ENCODE measurements at places on chromosomes 3 and 15.

DNA sequence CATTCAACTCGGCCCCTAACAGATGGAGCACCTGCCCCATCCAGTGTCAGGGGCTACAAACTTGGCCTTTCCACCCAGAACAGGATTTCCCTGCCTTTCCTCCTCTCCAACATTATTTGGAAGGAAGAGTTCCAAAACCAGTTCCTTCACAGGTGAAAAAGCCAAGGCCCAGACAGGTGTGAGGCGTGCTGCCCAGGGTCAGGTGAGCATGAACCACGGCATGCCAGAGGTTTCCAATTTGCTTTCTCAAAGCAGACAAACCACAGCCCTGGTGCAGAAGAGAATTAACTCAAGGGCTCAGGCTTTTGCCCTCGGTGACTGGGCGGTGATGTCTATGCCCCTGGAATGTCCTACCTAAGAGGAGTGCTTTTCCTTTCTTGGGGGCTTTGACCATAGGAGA lies 43.2 kb downstream of the LDHAL6B start:
- H3K4me3 ChIP-seq: no peak overlapping the region
- no peak overlapping the region for H3K27ac ChIP-seq
- no peaks in the 10 kb centered on the region for H3K27me3 ChIP-seq
- H3K36me3 ChIP-seq: peaks cover 5% of the 10 kb centered on the region
- no peak for DNase-seq

DNA sequence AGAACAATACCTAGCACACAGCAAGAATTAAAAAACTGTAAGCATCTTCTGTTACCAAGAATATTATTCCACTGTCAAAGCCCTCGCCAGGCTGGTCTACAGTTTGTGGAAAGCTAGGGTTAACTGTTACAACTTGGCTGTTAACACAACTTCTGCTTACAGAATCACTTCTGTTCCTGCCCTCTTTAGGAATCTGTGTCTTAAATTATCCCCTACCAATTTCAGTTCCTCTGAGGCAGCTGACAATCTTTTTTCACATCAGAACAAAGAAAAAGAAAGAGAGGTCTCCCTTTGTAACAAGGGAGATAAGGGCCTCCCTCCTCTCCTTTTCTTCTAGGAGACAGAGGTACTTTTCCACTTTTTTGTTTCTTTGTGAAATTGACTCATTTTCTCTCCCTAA lies 188.9 kb downstream of the FMN1 start:
- no peak overlapping the region for H3K4me3 ChIP-seq
- DNase-seq: no peak
- no peaks in the 10 kb centered on the region for H3K27me3 ChIP-seq
- peak overlapping the region; percentile 53 for H3K27ac ChIP-seq
- H3K36me3 ChIP-seq: peaks cover 17% of the 10 kb centered on the region

- H3K27ac ChIP-seq: no peak overlapping the region
- peaks cover 15% of the 10 kb centered on the region for H3K27me3 ChIP-seq
- no peak for DNase-seq
- H3K36me3 ChIP-seq: no peaks in the 10 kb centered on the region
- peaks cover 54% of the 10 kb centered on the region for H3K4me1 ChIP-seq
These were observed 216.8 kb downstream of the RPLP1 start for GRCh38 chr15:69669446-69669845.

GRCh38 chr15:74168711-74169126 lies 4.8 kb upstream of the ISLR start:
- peaks cover 61% of the 10 kb centered on the region for H3K4me1 ChIP-seq
- no peak for DNase-seq
- peaks cover 10% of the 10 kb centered on the region for H3K27me3 ChIP-seq

DNA sequence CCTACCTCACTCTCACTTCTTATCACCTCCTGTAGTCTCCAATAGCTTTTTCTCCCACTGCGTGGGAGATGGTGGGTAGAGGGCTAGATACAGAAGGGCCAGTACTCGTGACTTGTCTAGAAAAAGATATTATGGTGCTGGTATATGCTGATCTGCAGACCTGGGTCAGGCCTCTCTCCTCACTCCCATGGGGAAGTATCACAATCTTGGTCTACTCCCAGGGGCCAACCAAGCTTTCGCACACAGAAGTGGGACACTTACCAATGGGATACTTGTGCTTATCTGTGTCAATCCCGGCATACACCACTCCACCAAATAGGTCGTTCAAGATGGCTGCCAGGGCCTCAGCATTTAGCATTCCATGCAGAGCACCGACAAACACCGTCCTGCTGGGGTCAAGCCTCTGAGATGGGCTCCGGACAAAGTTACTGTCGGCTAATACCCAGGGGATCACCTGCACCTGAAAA lies 9.0 kb upstream of the RPS17 start:
- H3K4me1 ChIP-seq: no peaks in the 10 kb centered on the region
- no peak overlapping the region for H3K4me3 ChIP-seq
- no peaks in the 10 kb centered on the region for H3K36me3 ChIP-seq
- DNase-seq: no peak
- peaks cover 38% of the 10 kb centered on the region for H3K27me3 ChIP-seq

GRCh38 chr3:194654443-194654842 lies 17.5 kb downstream of the LSG1 start:
- no peaks in the 10 kb centered on the region for H3K4me1 ChIP-seq
- H3K27me3 ChIP-seq: no peaks in the 10 kb centered on the region
- H3K4me3 ChIP-seq: no peak overlapping the region
- peak overlapping the region; percentile 23 for H3K27ac ChIP-seq

DNA sequence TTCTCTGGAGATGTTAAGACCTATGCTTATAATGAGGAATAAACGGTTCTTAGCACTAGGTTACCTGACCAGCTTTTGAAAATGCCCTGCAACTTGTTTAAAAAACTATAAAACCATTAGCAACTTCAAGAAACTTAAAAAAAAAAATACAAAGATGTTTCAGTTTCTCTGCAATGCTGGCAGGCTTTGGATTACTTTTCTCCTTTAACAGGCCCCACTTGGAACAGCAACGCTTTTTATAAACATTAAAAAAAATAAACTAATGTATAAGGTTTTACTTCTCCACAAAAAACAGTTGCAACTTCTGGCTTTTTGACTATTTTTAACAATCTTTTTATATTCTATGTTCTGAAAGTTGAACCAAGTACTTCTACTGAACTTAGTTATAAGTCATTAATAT lies 1006.7 kb downstream of the ROBO1 start:
- H3K36me3 ChIP-seq: peaks cover 14% of the 10 kb centered on the region
- H3K4me1 ChIP-seq: peaks cover 9% of the 10 kb centered on the region
- H3K4me3 ChIP-seq: no peak overlapping the region
- no peak for DNase-seq
- H3K27ac ChIP-seq: no peak overlapping the region
- no peaks in the 10 kb centered on the region for H3K27me3 ChIP-seq

DNA sequence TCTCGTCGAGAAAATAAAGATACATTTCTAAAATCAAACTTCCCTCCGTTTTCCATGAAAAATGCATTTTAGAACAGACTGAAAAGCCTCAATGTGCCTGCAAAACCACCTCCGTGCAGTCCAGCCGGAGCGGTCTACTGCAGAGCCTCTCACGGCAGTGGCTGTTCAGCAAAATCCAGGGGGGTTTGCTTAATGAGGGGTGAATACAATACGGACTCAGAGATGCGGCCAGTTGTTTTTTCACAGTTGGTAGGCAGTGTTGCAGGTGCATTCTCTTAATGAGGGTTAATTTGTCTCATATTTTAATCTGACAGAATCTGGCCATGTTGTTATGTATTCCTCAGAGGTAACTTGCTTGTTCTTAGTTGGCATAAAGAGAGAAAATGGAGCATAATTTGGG lies 223.0 kb downstream of the EBLN2 start:
- no peak overlapping the region for H3K4me3 ChIP-seq
- H3K27ac ChIP-seq: peak overlapping the region; percentile 62
- DNase-seq: no peak
- H3K4me1 ChIP-seq: peaks cover 38% of the 10 kb centered on the region
- H3K36me3 ChIP-seq: no peaks in the 10 kb centered on the region

- H3K27me3 ChIP-seq: peaks cover 18% of the 10 kb centered on the region
- no peak for DNase-seq
- peaks cover 5% of the 10 kb centered on the region for H3K36me3 ChIP-seq
- H3K27ac ChIP-seq: no peak overlapping the region
- no peak overlapping the region for H3K4me3 ChIP-seq
These were observed 49.9 kb upstream of the LPP start for GRCh38 chr3:188104050-188104449.

GRCh38 chr3:194375473-194376240 lies 6.1 kb upstream of the LRRC15 start:
- H3K27me3 ChIP-seq: peaks cover 34% of the 10 kb centered on the region
- H3K36me3 ChIP-seq: no peaks in the 10 kb centered on the region
- peaks cover 66% of the 10 kb centered on the region for H3K4me1 ChIP-seq
- DNase-seq: peak; percentile 26
- H3K4me3 ChIP-seq: peak overlapping the region; percentile 52
